ENCODE measurements at places on chromosomes 11 and 22.

DNA sequence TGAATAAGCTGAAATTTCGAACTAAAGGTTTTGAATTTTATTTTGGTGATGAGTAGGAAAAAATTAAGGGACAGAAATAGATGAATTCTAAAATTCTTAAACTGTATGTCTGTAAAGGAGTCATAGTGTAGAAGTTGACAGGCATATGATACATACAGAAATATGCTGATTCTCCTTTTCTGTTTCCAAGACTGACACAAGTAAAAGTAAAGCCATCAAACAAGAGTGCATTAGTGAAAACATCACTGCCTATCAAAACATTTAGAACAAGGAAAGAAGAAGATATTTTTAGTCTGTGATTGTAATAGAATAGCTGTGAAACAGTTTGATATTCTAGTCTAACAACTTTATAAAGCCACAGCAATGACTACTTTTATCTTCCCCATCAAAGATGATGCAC, 1318.0 kb upstream of the TENM4 start:
- DNase-seq: no peak

- no peak for DNase-seq
These were observed 76.8 kb downstream of the MN1 start for GRCh38 chr22:27724709-27725108.

- no peak for DNase-seq
These were observed 14.1 kb upstream of the APLP2 start for GRCh38 chr11:130055617-130056016.

DNA sequence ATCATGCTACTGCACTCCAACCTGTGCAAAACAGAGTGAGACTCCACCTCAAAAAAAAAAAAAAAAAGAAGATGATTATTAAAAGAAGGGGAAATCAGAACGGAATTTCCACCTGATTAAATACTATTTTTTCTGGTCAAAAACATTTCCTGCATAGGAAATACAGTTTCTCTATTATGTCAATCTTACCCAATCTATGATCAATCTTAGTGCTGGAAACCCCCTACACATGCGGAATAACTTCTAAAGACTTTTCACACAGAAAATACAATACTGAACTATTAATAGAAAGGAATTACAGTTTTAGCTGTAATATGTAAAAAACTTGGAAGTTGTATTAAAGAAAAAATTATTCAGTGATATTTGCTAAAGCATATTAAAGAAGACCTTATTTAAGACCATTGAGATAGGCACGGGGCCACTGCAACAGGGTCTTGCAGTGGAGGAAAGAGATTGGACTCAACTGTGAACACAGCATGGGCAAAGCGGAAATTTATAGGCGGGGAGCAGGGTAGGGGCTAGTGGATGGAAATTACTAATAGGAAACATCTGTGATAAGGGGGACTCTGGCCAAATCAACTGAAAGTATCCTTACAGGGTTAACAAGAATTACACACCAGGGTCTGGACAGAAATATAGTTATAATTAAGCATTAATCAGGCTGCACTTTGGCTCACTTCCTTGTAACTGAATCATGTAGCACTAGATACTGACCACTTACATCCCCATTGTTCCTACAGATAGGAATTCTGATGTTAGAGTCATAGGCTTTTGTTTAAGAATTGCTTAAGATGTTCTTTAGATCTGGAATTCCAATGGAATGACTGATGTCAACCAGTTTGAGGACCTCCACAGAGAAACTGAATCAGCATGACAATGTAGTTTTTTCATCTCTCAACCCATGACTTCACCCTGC, 411.5 kb upstream of the DDI1 start:
- no peak for DNase-seq

DNA sequence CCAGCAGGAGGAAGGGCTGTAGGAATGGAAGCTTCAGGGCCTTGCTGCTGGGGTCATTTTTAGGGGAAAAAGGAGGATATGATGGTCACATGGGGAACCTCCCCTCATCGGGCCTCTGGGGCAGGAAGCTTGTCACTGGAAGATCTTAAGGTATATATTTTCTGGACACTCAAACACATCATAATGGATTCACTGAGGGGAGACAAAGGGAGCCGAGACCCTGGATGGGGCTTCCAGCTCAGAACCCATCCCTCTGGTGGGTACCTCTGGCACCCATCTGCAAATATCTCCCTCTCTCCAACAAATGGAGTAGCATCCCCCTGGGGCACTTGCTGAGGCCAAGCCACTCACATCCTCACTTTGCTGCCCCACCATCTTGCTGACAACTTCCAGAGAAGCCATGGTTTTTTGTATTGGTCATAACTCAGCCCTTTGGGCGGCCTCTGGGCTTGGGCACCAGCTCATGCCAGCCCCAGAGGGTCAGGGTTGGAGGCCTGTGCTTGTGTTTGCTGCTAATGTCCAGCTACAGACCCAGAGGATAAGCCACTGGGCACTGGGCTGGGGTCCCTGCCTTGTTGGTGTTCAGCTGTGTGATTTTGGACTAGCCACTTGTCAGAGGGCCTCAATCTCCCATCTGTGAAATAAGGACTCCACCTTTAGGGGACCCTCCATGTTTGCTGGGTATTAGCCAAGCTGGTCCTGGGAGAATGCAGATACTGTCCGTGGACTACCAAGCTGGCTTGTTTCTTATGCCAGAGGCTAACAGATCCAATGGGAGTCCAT, 14.1 kb downstream of the IL10RA start:
- DNase-seq: no peak

GRCh38 chr11:86132667-86133249, 63.9 kb upstream of the PICALM start:
- DNase-seq: no peak

DNA sequence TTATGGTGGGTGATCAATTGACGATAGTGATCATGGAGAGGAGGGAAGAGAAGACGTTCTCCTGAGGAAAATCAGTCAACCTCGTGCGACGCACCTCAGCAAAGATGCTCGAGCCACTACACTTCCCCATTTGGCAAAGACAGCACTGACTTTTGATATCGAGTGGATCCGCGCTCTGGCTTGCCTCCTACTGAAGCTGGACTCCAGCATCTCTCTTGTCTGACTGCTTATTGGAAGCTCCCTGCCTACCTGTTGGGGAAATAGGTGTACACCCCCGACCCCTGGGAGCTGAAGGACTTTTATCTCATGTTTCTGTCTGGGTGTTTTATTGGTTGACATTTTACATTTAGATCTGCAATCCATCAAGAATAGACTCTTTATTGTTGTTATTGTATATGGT, 476.8 kb upstream of the B3GAT1 start:
- no peak for DNase-seq

DNA sequence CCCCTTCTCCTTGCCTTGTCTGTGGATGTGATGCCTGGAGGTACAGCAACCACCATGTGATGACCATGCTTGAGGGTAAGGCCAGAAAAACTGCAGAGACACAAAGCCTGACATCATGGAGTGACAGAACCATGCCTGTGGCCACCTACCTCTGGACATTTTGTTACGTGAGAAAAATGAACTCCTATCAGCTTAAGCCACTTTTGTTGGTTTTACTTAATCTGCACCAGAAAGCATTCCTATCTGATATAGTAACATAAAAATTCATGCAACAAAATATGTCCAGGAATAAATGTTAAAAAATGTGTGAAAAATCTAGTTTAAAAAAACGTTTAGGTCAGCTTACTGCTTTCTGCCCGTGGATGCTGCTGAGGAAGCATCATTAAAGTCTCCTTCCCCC, 42.6 kb upstream of the P4HA3 start:
- DNase-seq: no peak

- no peak for DNase-seq
These were observed 14.5 kb upstream of the ARHGAP42 start for GRCh38 chr11:100672498-100673033.

DNA sequence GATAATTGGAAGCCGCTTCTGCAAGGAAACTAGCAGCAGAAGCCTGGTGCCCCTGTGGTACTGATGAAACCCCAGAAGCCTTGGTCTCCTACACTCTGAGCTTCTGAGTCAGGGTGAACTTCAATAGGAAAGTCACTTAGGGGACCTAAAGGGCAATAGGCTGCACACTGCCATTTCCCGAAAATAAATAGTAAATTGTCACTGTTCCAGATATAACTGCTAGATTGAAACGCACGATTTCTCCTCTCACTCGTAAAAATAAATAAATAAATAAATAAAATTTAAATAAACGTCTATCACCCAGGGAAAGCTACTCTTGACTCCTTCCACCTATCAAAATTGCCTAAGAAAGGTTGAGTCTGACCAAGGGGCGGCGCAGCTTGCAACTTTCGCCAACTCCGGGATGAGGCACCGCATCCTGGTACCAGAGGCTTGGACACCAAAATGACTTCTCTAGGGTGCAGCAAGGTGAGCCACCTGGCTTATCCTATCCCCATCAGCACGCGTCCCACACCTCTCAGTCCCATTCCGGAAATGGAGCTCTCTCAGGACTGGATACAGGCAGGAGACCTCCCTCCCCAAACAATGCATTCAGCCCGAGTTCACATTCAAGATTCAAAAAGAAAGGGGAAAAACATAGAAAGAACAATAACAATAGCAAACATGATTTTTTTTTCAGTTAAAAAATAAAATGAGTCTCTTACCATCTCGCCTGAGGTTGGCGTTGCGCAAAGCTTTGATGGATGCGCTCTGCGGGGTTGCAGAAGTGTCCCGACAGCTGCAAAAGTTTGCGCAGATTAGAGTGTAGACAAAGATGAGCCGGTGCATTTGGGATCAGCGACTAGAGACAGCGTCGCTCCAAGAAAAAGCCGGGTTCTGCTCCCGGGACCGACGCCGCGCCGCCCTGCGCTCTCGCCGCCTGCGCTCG, 583 bp downstream of the PDGFD start:
- DNase-seq: no peak
